Esophagus mucosa (tissue), 1 donor: ENCODE measurements at places on chromosomes 7 and 10. TPM values are rescaled to one million over a fixed set of nuclear protein-coding genes. Genes with fewer than 3 reads are reported as not detected.

OR2A12 gene
- not detected for total RNA-seq

TFR2 gene
- total RNA-seq: 0.68 TPM

VIPR2 gene
- total RNA-seq: 0.04 TPM

TUBB8 gene
- not detected for total RNA-seq

PLAU gene
- total RNA-seq: 19.4 TPM

MMD2 gene
- not detected for total RNA-seq

GRID2IP gene
- 0.12 TPM for total RNA-seq

HILPDA gene
- 157 TPM for total RNA-seq

FFAR4 gene
- 0.16 TPM for total RNA-seq

CYP26A1 gene
- total RNA-seq: not detected

SYNPO2L gene
- total RNA-seq: 0.84 TPM

DEPP1 gene
- 3.3 TPM for total RNA-seq

CDNF gene
- total RNA-seq: 1.2 TPM

THNSL1 gene
- 2.0 TPM for total RNA-seq

RBM20 gene
- 3.1 TPM for total RNA-seq

MOGAT3 gene
- total RNA-seq: not detected

PRLHR gene
- not detected for total RNA-seq

PLXNA4 gene
- total RNA-seq: 1.1 TPM

NXPH1 gene
- not detected for total RNA-seq

ACTR3C gene
- total RNA-seq: 6.1 TPM

CCZ1 gene
- total RNA-seq: 66.9 TPM

ZNF365 gene
- total RNA-seq: 5.2 TPM

ITIH5 gene
- 2.3 TPM for total RNA-seq

SLC26A5 gene
- total RNA-seq: not detected

TAS2R41 gene
- total RNA-seq: not detected

OPN4 gene
- not detected for total RNA-seq

PRKCQ gene
- 0.64 TPM for total RNA-seq

POLR2J2 gene
- total RNA-seq: 3.3 TPM

LIPM gene
- total RNA-seq: not detected

GCK gene
- not detected for total RNA-seq

LRRC18 gene
- not detected for total RNA-seq
